A172 (cell line): ENCODE measurements at places on chromosomes 11 and 22. TPM values are rescaled to one million over a fixed set of nuclear protein-coding genes. Genes with fewer than 3 reads are reported as not detected.

DNA sequence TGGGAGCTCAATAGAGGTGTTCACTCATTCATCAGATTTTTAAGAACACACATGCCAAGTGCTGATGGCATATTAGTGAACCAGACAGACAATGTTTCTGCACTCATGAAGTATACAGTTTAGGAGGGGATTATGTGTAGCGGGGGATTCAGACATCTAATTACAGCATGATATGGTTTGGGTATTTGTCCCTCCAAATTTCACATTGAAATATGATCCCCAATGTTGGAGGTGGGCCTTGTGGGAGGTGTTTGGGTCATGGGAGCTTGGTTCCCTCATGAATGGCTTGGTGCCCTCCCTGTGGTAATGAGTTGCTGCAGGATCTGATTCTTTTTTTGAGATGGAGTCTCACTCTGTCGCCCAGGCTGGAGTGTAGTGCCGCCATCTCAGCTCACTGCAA lies 8.9 kb upstream of the RAB3IL1 start:
- no peak for DNase-seq

Gene SHANK2
- total RNA-seq: 0.02 TPM in 2 replicates

GRCh38 chr11:89660234-89660633 lies 49.9 kb upstream of the TRIM77 start:
- DNase-seq: no peak

DNA sequence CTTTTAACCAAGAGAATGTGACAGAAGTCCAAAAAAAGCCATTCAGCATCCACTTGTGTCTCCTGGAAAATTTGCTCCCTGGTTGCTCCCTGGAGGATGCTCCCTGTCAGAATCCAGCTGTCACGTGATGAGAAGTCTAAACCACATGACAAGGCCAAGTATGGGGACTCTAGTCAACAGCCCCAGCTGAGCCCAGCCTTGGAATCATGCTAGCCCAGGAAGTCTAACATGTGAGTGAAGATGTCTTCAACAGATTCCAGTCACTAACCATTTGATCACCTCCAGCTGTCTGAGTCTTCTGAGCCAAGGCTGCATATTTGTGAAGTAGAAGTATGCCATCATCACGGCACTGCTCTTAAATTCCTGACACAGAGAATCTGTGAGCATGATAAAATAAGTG lies 4.2 kb downstream of the OR56B4 start:
- DNase-seq: no peak

DNA sequence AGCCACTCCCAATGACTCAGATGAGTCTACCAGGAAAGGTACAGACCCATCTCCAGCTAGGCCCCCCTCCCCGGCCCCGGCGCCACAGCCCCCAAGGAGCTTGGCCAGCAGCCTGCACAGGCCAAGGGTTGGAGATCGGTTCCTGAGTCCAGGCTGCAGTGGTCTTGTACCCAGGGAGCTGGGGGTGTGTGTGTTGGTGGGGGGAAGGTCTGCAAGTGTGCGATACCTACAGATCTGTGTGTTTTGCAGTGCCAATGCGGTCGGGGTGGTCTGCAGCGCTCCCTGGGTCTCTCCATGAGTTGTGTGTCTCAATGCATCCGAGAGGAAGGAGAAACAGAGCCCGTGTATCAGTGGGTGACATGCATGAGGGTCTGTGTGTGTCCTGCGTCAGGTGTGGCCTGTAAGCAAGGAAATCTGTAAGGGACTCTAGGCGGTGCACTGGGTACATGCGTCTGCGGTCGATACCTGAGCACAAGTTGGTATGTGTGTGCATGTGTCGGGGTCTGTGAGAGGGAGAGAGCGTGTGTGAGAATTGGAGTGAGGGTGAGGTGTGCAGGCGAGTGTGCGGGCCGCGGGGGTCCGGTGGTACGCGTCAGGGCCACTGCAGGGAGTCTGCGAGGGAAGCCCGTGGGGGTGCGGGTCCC lies 645 bp downstream of the CDC42BPG start:
- DNase-seq: no peak

- no peak for DNase-seq
Observed at GRCh38 chr22:41876275-41876674, 38.6 kb downstream of the SHISA8 start.

DNA sequence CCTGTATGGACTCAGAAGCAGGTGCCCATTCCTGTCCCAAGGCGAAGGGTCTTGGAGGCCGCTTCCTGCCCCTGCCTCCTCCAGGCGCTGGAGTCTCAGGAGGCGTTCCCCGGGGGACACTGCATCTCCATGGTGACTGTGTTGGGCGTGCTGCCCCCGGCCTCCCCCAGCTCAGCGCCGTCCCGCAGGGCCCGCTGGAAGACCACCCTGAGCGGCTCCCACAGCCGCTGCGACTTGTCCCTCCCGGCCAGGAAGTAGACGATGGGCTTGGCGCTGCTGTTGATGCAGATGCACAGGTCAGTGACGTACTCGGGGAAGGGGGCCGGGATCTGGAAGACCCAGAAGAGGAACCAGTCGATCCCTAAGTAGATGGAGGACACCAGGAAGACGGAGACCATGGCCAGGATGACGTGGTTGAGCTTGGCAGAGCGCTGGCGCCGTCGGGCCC lies 7.8 kb downstream of the MRGPRF start:
- DNase-seq: no peak
